ENCODE measurements at places on chromosomes 3 and 15.
A peak's percentile ranks its signal among the peaks of the same experiment; 100 is the strongest.

GRCh38 chr3:23389686-23390085, 186.6 kb downstream of the UBE2E2 start:
- DNase-seq = no peak

- no peak for DNase-seq
Measured at GRCh38 chr15:98282656-98283332, 322.3 kb downstream of the ARRDC4 start.

DNA sequence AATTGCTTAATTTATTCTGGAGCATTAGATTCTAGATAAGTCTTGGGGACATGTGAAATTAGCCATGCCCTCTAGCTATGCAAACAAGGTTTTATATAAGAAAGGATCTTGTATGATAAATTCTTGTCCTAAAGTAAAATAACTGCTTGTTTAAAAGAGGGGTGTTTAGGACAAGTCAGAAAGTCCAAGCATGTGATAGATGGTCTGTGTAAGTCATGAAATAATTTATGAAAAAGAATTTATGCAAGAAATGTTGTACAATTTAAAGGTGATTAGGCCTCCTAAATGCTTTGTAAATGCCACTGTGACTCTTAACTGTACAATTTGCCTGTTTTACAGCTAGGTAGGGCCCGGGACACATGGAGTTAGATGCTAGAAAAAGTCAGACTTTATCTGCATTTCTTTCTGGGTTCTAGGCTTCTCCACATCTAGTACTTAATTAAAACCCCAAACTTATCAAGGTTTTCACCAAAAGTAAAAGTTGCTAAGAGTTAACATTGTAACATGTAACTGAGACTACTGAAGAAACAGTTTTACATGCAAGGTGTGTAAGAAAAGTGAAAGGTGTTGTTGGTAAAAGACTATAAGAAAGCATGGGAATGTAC, 13.2 kb downstream of the LINS1 start:
- no peak for DNase-seq

- DNase-seq = no peak
Measured at GRCh38 chr3:122548619-122549018, 15.5 kb downstream of the PARP9 start.

GRCh38 chr3:111332488-111333080, 209.4 kb upstream of the CD96 start:
- DNase-seq = no peak

- no peak for DNase-seq
Measured at GRCh38 chr3:77102951-77103769, 63.3 kb downstream of the ROBO2 start.

DNA sequence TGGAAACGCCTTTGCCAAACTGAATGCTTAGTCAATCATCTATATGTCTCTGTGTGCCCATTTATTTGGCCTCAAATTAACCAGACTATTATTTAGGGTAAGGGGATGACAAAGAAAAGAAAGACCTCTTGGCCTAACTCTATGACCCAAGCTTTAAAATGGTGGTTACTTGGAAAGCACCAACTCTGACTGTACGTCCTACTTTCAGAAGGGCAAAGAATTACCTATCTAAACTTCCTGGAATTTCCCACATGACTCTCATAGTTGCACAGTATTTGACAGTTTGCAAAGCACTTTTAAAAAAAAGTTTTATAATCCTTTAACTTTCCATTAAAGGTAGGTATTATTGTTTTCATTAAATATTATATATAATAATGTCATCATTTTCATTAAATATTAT, 6.3 kb upstream of the MTHFS start:
- no peak for DNase-seq

DNA sequence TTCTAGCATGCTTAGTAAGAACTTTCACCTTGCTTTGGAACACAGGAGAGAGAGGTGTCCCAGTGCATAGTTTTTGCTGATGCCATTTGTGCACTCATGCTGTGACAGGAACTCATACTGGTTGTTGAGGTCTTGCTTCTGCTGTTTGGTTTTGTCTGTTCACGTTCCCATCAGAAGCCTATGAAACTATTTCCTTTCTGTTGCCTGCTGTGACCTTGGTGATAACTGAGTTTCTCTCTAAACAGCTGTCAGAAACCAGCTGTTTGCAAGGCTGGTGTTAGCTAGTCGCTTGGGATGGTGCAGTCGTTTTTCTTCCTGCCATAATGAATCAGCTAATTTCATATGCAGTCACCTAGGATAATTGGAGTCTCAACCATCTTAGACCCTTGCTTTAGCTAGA, 724.1 kb downstream of the GRM7 start:
- DNase-seq = no peak

- no peak for DNase-seq
Measured at GRCh38 chr3:128318275-128318941, 148.3 kb downstream of the DNAJB8 start.

- no peak for DNase-seq
Measured at GRCh38 chr3:101849714-101850245, 466 bp downstream of the NFKBIZ start.

DNA sequence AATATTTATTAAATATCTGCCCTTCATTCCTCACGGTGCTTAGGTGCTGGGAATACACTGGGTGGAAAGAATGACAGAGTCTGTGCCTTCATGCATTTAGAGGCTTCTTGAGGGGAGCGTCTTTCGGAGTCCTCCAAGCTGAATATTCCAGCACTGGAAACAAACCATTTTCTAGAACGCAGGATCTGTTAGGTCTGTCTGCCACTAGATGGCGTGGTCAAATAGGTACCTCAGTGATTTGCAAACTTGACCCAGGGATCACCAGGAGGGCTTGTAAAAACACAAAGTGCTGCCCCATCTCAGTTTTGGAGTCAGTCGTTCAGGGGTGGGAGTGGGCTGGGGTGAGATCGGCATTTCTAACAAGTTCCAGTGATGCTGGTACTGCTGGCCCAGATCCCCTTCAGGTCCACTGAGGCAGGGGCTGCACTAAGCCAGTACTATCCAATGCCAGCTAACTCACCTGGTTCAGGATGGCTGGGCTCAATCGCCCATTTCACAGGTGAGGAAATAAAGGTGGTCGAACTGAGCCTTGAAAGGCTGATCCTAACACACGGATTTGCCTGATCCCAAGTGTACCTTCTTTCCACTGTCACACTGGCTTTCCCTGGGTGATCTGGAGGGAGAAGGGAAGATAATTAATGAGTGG, 14.8 kb downstream of the ARNT2 start:
- DNase-seq = peak; percentile 1

DNA sequence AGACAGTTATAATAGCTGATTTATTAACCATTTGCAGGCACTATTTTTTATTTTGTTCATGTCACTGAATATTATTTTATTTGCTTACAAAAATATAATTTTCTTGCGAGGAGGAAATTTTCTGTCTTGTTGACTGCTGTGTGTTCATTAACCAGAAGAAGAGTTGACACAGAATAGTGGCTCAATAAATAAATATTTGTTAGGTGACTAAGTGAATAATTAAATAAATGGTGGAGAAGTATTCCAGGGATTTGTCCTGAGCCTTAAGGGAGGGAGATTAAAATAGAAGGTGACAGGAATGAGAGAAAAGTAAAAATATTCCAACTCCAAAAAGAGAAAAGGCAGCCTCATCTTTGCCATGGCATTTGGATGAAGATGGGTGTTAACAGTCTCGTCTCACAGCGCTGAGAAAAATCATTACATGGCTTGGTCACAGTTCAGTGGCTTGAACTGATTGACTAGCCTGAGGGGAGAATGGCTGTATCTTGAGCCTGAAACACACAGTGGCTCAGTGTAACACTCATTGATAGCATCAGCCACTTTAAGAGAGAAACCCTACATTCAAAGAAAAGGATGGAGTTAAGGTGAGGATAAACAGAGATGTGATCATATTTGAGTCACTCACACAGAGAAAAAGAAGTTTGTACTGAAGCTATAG, 449.9 kb upstream of the NAALADL2 start:
- no peak for DNase-seq

DNA sequence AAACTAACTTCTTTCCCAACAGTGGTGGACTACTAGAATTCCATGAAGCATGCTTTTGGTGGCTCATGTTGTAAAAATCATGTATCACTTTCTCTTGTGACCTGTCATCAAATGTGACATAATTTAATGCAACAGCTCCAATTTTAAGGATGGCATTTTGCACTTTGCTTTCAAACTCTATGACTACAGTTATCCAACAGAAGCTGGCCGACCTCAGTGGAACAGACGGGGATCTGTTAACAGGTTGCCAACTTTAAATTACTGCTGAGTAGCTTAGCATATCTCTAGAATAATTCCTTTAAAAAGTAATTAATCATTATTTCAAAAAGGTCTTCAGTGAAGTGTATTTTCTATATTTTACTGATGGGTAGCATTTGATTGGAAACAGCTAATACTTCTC, 907.4 kb downstream of the FHIT start:
- DNase-seq = no peak

DNA sequence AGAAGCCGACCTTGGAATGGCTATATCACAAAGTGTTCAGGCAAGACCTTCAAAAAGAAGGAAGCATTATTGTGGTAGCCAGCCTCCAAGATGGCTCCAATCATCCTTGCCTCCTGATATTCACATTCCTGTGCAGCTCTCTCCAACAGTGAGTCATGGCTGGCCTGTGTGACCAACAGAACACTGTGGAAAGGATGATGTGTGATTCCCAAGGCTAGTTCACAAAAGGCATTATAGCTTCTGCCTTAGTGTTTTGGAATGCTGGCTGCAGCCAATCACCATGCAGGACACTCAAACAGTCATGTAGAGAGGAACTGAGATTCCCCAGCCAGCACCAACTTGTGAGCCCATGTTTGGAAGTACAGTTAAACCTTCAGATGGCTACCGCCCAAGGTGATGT, 102.6 kb downstream of the EFL1 start:
- no peak for DNase-seq

DNA sequence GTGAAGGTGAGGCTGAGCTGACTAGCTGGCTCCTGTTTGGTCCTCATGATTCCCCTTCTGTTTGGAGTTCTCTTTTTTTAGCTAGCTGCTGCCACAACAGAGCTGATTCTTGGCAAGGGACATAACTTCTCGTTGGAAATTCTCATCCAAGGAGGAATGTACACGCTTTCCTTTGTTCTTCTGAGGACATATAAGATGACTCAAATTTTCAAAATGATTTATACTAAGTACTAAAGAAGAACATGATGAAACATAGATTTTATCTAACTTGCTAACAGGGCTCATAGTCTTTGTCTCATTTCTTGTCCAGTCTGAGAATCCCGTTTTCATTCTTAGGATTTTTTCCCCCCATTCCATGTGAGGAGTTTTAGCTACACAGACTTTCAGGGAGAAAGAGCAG, 2.9 kb upstream of the TFG start:
- DNase-seq = no peak

DNA sequence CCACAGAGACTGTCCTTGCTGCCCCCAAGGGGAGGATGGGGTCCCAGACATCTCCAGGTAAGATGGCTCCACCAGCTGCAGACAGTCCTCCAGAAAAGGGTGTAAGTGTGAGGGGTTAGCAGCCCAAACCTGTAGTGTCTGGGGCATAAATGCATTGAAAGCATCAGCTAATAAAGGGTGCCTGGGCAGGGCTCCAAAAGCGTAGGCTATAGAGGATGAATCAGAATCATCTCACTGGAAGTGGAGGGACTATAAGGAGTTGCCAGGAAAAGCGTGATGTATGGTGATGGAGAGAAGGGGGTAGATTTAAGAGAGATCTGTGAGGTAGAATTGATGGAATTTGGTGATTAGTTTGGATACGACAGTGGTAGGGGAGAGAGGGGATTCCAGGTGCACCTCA, 79.9 kb upstream of the ONECUT1 start:
- DNase-seq = no peak

- DNase-seq = no peak
Measured at GRCh38 chr3:95312650-95313049, 1249.8 kb downstream of the NSUN3 start.

DNA sequence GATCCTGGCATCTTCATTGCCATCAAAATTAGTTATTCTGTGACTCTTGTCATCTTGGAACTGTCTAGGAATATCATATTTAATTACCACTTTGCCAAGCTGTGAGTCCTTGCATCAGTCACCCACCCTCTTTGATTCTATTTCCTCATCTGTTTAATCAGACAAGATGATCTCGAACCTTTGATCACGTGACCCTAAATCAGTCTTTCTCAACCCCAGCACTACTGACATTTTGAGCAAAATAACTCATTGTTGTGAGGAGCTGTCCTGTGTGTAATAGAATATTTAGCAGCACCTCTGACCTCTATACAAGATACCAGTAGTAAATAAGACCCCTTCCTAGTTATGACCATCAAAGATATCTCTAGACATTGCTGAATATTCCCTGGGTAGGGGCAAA, 343.4 kb upstream of the ARPP21 start:
- no peak for DNase-seq

DNA sequence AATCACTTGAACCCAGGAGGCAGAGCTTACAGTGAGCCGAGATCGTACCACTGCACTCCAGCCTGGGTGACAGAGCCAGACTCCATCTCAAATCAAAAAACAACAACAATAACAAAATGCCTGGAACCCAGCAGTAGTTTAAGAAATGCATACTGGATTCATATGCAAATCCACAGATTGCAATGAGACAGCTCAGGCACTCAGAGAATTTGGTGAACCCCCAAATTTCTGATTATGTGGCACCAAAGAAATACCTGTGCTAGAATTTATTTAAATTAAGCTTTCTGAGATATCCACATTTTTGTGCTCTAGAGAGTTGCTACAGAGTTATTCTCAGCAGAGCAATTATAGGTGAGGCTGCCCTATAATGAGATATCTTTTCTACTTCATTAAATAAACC, 29.7 kb downstream of the SPATA16 start:
- no peak for DNase-seq

GRCh38 chr3:135503760-135504686, 461.5 kb upstream of the PPP2R3A start:
- DNase-seq = peak; percentile 45

- no peak for DNase-seq
Measured at GRCh38 chr3:55639143-55639542, 152.0 kb upstream of the WNT5A start.

DNA sequence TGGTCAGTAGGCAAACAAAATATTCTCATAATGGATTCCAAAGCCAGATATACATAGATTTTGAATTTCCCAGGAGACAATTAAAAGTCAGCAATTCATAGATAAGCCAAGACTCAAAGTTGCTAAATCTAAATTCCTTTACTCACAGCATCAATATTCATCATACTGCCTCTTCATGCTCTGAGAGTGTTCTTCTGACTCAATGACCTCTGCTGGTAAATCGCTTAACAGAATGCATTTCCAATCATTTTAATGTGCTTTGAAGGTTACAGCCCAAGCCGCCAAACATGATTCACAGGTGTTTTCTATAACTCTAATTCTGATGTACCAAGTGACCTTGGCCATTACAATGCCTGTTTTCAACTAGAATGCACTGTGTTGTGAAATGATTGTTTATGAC, 24.2 kb upstream of the SLC4A7 start:
- DNase-seq = no peak

- DNase-seq = no peak
Measured at GRCh38 chr15:45141386-45141785, 11.6 kb downstream of the DUOX1 start.
